Hippocampal formation (tissue), 2 donors: ENCODE measurements at places on chromosomes 11 and 22.

DNA sequence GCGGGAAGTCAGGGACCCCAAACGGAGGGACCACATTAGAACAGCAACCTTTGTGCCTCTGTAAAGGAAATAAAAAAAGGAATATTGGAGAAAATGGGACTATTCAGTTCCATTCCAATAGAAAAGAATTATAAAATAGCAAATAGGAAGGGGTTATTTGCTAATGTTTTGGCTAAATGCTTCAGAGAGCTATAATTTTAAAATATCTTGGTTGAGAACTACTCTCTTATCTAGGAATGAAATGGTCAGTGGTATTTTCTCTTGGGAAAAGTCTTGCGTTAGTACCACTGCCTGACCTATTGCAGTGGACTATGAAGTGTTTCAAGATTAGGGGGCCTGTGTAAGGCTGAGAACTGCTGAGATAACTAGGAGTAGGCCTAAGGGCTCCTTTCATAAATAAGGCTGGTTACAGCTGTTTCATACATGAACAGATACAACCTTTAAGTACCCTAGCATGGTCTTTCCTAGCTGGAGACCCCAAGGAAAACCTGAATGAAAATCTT lies 6.9 kb upstream of the WEE1 start:
- DNase-seq, result no peak

GRCh38 chr22:42340829-42341383 lies 70.5 kb upstream of the TCF20 start:
- DNase-seq, result no peak

GRCh38 chr11:62656796-62657429 lies 3.8 kb upstream of the INTS5 start:
- no peak for DNase-seq

DNA sequence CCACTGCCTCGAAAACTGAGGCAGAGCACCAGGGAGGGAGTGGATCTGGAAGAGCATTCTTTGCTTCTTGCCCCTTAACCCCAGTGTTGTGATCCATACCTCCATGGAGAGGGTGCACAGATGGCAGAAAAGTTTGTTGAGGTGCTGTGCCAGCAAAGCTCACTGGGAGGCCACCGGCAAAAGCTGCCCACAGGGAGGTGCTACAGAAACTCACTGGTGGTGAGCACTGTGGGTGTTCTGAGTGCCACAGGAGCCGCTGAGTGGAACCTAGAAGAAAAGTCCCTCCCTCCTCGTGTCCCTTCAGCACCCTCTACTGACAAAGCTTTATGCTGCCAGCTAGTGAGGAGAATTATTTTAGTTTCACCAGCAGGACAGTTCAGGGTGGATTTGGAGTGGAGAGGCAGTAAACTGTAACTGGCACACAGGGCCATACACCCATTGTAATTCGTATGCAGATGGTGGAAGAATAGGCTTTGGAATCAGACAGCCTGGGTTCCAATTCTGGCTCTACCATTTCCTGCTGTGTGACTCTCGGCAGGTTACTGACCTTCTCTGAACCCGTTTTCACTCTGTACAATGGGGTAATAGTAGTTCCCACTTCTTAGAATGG lies 84.6 kb downstream of the SWAP70 start:
- peak; percentile 55 for DNase-seq

- no peak for DNase-seq
Observed at GRCh38 chr11:134753771-134754520, 341.9 kb upstream of the B3GAT1 start.

DNA sequence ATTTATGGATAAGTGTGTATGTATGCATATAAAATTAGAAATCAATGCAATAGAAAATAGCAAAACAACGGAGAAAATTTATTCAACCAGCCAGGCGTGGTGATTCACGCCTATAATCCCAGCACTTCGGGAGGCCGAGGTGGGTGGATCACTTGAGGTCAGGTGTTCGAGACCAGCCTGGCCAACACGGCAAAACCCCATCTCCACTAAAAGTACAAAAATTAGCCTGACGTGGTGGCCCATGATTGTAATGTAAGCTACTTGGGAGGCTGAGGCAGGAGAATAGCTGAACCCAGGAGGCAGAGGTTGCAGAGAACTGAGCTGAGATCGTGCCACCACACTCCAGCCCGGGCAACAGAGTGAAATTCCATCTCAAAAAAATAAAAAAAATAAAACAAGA lies 5.5 kb downstream of the KRTAP5-6 start:
- DNase-seq, result no peak

DNA sequence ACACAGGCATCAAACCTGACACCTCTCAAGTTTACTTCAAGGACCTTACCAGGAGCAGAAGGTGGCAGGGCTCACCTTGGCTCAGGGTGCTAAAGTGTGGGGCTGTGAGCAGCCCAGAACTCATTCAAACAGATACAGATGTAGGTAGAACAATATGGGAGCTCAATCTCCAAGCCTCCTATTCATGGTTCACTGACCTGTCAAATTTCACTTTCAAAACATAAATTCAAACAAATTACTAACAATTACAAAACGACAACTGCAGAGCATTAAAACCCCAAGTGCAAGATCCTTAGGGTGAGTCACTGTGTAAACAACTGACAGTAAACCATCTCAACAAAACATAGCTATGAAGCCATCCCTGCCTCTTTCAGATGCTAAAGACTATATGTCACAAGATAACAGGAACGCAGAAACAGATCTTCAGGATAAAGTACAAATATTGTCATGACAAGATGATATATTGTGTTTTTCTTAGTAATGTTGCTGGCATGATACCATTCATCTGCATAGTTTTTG lies 303.5 kb upstream of the ANO3 start:
- DNase-seq, result no peak

GRCh38 chr22:21887841-21888240 lies 20.4 kb upstream of the MAPK1 start:
- no peak for DNase-seq

DNA sequence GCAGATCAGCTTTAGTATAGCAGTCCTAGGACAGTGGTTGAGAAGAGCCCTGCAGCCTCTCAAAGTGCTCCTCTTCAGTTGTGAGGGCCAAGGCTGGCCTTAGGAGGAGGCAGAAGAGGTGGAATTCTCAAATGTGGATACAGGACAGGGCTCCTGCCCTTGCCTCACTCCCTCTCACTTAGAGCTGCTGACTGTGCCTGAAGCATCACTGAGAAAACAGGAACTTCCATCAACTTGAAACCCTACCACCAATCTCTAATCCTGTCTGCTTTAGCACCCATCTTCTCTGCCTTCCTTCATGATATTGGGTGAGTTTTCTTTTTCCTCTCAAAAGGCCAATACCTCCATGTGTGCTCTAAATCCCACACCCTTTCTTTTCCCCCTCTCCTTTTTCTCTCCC lies 14.4 kb upstream of the UCP3 start:
- no peak for DNase-seq

GRCh38 chr11:5004424-5005274 lies 10.0 kb downstream of the OR51L1 start:
- peak; percentile 32 for DNase-seq

GRCh38 chr11:94924171-94924572 lies 49.2 kb downstream of the CWC15 start:
- DNase-seq, result no peak

GRCh38 chr22:48391171-48391711 lies 1436.4 kb downstream of the BRD1 start:
- DNase-seq, result no peak

GRCh38 chr11:76654298-76654851 lies 16.2 kb downstream of the LRRC32 start:
- no peak for DNase-seq

DNA sequence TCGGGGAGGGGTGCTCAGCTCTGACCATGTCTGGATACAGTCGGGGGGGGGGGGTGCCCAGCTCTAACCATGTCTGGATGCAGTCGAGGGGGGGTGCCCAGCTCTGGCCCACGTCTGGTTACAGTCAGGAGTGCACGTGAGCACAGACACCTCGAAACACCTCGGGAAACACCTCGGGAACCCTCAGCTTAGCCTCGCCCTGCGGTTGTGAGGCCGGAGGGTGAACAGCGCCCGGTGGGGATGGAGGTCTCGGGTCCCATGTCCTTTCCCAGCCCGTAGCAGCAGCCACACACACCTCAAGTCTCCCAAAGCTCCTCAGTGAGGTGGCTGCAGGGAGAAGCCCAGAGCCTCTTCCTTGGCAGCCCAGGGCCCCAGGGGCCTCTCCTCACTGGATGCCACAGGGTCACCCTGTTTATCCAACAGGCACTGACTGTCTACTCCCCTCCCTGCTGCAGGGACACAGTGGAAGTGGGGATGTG lies 2.1 kb downstream of the SIGIRR start:
- no peak for DNase-seq

DNA sequence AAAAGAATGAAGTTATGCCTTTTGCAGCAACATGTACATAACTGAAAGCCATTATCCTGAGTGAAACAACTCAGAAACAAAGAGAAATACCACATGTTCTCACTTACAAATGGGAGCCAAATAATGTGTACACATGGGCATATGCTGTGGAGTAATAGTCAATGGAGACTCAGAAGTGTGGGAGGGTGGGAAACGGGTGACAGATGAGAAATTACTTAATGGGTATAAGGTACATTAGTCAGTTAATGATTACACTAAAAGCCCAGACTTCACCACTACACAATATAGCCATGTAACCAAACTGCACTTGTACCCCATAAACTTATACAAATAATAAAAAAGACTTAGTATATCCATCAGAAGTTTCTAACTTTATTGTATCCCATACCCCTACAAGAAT lies 674.1 kb upstream of the ARHGAP42 start:
- no peak for DNase-seq

DNA sequence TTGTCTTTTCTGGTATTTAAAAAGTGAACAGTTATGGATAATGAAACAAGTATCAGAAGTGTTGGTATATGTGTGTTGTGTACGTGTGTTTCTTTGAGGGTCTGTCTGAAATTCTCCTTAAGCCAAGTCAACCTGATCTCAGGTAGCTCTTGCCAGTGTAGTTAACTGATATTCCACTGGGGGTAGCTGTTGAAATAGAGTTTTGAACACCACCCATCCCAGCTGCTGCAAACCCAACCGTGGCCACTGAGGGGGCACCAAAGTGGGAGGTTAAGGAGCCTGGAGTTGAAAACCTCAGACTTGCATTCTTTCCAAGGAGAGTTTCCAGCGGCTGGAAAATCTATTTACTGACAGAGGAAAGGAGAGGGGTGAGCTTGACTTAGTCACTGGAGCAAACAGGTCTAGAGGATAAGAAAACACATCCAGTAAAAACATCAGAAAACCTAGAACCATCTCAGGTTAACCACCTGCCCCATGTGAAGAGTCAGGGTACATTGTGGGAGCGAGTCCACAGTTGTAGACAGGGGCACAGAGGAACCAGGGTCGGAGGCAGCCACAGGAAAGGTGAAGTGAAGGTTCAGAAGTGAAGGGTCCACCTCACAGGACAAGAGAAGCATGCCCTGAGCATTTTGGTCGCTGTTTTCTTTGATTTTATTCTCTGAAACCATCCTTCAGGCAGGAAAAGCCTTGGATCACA lies 8.8 kb upstream of the CUL5 start:
- DNase-seq, result no peak

GRCh38 chr11:68424981-68425865 lies 35.3 kb upstream of the PPP6R3 start:
- no peak for DNase-seq

GRCh38 chr22:36107436-36107835 lies 53.1 kb downstream of the APOL3 start:
- DNase-seq, result no peak

- DNase-seq, result no peak
Observed at GRCh38 chr11:62108971-62109404, 14.8 kb upstream of the INCENP start.

GRCh38 chr22:36595940-36596339 lies 67.0 kb upstream of the EIF3D start:
- no peak for DNase-seq

DNA sequence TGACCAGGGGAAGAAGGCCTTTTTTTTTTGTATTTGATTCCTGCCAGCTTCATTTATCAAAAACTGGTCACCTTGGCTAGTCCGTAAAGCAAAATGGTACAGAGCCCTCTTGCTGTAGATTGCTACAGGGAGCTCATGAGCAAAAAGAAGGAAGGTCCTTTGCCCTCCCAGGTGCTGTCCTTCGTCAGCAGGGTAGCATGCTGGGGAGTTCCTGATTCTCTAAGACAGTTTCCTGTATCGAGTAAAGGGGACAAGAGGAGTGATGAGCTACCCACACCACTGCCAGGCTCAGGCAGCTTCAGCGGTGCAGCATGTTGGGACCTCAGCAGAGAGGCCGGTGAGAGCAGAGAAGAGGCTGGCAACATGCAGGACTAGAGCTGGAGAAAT lies 67.8 kb upstream of the CSNK2A3 start:
- no peak for DNase-seq

DNA sequence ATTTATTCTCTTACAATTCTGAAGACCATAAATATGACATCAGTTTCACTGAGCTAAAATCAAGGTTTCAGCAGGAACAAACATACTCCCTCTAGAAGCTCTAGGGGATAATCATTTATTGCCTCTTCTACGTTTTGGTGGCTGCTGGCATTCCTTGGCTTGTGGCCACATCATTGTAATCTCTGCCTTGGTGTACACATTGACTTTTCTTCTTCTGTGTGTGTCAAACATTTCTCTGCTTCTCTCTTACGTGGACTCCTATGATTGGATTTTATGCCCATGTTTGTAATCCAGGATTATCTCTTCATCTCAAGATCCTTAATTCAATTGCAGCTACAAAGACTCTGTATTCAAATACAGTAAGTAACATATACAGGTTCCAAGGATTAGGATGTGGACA lies 30.4 kb upstream of the MMP20 start:
- no peak for DNase-seq

DNA sequence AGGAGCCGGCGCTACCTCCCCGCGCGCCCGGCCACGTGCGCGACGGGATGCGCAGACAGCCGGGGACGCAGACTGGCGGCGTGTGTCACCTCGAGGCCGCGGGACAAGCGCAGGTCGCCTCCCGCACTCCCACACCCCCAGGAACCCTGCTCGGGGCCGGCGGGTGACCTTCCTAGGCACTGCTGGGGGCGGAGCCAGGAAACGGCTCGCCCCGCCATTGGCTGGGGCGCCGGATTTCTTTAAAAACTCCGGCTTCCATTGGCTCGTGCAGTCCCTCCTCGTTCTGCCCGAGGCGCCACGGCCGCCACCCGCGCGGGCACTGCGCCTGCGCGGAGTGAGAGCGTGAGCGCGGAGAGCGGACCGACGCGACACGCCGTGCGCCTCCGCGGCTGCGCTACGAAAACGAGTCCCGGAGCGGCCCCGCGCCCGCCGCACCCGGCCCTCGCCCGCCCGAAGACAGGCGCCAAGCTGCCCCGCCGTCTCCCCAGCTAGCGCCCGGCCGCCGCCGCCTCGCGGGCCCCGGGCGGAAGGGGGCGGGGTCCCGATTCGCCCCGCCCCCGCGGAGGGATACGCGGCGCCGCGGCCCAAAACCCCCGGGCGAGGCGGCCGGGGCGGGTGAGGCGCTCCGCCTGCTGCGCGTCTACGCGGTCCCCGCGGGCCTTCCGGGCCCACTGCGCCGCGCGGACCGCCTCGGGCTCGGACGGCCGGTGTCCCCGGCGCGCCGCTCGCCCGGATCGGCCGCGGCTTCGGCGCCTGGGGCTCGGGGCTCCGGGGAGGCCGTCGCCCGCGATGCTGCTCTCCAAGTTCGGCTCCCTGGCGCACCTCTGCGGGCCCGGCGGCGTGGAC lies at the start of gene PIM3:
TSS of gene PIM3 (plus strand) at position 614 of the 846 bp plus-strand sequence. CDS start at position 790, 176 bp downstream.
- DNase-seq, result peak; percentile 94

DNA sequence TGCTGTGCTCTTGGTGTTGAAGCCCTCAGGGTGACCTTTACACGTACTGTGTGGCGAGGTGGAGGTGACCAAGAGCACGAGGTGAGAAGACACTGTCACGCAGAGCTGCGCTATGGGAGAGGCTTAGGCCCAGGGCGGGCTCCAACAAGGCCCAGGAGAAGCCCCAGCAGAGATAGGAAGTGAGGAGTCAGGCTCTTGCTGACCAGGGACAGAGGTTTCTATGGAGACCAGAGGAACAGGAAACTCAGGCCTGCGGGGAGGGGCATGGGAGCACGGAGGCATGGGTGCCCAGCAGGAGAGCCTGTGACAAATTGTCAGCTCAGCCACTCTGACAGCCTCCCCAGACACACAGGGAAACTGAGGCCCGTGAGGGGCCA lies 15.8 kb downstream of the DGKZ start:
- DNase-seq, result no peak
